Activated T-cell treated with anti-CD3 and anti-CD28 coated beads, Interleukin-2, amount 50 U/mL, for 72 hours (primary cell): ENCODE measurements at places on chromosomes 6 and 20. TPM values are rescaled to one million over a fixed set of nuclear protein-coding genes. Genes with fewer than 3 reads are reported as not detected.

DNA sequence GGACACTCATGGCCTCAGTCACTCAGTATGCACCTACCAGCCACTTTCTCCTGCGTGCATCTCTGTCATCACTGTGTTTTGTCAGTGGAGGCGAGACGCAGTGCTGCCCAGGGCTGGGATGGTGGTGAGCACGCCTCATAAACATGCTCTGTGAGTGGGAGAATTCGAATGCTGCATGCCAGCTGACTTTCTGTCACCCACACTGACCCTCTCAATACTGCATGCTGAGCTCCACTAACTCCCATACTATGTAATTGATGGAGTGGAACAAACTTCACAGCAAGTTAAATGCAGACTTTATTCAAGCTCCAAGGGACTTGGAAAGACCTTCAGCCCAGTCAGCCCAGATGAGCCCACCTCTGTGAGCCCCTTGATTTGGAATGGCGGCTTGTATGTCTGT, 22.7 kb upstream of the GGTLC1 start:
- no peak for DNase-seq

GRCh38 chr6:9332241-9332780, 897.0 kb upstream of the SLC35B3 start:
- no peak for DNase-seq

- DNase-seq: no peak
Observed at GRCh38 chr6:151885234-151885633, 77.8 kb downstream of the ESR1 start.

DNA sequence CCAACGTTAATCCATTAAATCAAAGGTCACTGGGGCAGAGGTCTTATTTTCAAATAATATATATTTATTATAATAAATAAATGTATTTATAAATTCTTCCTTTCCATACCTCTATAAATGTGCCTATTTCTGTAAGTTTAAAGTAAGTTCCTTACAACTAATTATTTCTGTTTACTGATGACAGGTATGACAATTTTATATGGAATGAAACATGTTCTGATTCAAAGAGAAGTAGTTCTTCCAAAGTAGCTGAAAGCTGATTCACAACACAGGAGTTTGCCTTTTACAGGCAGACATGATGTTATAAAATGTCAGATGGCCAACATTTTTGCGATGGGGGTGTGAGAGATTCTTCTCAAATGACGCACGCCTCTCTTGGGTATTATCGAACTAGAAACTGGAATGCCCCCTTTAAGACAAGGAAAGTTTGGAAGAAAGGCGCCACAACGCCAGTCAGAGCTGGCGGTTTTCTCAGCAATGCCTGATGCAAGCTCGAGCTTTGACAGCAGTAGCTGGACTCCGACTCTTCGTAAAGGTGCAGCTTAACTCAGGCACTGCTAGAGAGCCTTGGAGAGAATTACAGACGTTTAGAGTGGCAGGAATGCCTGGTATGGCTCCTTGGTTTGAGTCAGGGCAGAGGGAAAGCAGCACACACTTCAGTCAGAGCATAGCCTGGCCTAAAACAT, 92.1 kb downstream of the FOXC1 start:
- no peak for DNase-seq

GRCh38 chr6:125558907-125559306, 190.5 kb upstream of the HEY2 start:
- DNase-seq: no peak

DNA sequence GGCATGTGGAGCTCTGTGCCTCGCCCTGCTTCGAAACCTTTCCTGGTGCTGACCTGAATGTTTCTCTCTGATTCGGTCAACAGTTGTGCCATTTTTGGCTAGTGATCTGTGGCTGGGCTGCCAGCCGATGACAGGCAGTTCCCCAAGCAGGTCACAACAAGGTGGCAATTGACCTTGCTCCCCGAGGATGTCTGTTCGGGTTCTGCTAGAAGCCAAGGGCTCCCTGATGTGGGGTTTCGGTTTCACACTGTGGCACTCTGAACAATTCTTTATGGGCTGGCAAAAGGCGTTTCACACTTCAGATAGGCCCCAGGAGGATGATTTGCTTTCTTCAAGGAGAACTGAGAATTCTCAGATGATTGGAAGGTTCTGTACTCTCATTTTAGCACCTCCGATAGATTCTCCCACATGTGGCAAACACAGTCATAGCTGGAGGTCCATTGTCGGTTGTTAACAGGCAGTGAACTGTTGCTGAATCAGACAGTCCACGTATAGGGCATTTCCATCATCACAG, 135.6 kb downstream of the SLC24A3 start:
- no peak for DNase-seq

GRCh38 chr20:41686961-41687360, 68.8 kb upstream of the CHD6 start:
- DNase-seq: no peak

RGS17 gene
- total RNA-seq: not detected

PI16 gene
- total RNA-seq: 0.14 TPM

TREML1 gene
- total RNA-seq: not detected

ACOT8 gene
- total RNA-seq: 27.9 TPM
